Smooth muscle cell of bladder (primary cell): ENCODE measurements at places on chromosomes 7 and 10. TPM values are rescaled to one million over a fixed set of nuclear protein-coding genes. Genes with fewer than 3 reads are reported as not detected.

UNCX gene
- total RNA-seq = not detected in 2 replicates

UBTD1 gene
- 16.4 and 21.3 TPM in 2 replicates for total RNA-seq

CLEC2L gene
- total RNA-seq = not detected in 2 replicates

EVX1 gene
- under 0.01 TPM in 1 of 2 replicates, not detected in the other for total RNA-seq

TMEM184A gene
- 0.09 and 0.14 TPM in 2 replicates for total RNA-seq

SLC39A12 gene
- not detected in 2 replicates for total RNA-seq

DENND2A gene
- total RNA-seq = 15.6 and 37.5 TPM in 2 replicates

TRIM74 gene
- total RNA-seq = 0.09 TPM in 1 of 2 replicates, not detected in the other

PTPRZ1 gene
- not detected in 2 replicates for total RNA-seq

CDK1 gene
- total RNA-seq = 2.6 and 5.1 TPM in 2 replicates

PSMA2 gene
- 44.6 and 54.5 TPM in 2 replicates for total RNA-seq
